ENCODE measurements at places on chromosomes 1 and 21.

- DNase-seq: no peak
These were observed 496.0 kb downstream of the AGBL4 start for GRCh38 chr1:49527606-49528305.

DNA sequence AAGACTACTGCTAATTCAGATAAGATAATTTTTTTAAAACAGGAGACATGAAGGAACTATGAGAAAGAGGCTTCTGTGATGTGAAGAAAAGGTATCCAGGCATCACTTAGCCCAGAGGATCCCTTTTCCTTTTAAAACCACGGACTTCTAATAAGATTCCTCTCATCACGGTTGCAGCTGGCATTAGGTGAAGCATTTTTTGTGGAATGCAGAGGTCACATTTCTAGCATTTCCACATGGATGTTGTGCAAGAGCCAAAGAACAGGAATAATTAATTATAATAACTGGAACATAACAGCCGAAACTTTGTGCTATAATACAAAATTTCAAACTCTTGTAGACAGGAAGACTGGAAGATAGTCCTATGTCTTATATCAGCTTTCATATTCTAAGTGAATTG lies 27.6 kb downstream of the CYP2J2 start:
- no peak for DNase-seq

- DNase-seq: no peak
These were observed 97.4 kb upstream of the ADGRL2 start for GRCh38 chr1:81703391-81703755.

GRCh38 chr1:11042995-11043874 lies 3.8 kb downstream of the MASP2 start:
- DNase-seq: no peak

DNA sequence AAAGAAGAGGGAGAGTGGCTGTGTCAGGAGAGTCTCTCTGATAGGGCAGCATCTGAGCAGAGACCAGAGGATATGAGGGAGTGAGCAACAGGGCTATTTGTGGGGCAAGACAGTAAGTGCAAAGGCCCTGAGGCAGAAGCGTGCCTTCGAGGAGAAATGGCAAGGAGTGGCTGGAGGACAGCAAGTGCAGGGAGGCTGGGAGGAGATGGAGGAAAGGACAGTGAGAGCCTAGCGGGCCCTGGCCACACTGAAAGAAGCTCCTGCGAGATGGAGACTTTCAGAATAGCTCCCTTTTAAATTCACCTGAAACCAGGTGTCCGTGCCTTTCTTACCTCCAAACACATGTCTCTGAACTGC lies 25.2 kb downstream of the EXOC8 start:
- no peak for DNase-seq

DNA sequence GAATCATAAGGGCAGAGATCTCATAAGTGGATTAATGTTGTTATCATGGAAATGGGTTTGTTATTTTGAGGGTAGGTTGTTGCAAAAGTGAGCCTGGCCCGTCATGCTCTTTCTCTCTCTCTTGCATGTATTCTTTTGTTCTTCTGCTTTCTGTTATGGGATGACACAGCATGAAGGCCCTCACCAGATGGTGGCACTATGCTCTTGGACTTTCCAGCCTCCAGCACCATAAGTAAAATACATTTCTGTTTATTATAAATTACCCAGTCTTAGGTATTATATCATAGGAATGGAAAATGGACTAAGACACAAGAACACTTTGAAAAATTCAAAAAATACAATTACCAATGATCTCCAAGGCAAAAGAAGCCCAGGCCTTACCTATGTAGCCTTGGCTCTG lies 676.1 kb downstream of the PTPRU start:
- DNase-seq: no peak

DNA sequence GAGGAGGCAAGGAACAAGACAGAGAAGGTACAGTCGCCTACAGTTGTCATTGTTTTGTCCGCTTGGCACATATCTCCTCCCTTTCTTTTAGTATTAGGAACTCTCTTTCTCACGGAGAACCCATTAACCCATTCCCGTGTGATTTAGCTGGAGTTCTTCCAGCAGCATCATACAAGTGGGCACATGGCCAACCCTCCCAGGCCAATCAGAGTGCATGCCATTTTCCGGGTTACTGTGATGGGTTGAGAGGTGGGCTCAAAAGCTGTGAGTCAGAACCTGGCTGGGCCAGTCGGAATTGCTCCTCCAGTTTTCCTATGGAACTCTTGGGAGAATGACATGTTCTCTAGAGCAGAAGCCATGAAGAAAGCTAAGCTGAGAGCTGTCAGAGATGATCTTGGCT lies 83.1 kb upstream of the SOD1 start:
- no peak for DNase-seq

DNA sequence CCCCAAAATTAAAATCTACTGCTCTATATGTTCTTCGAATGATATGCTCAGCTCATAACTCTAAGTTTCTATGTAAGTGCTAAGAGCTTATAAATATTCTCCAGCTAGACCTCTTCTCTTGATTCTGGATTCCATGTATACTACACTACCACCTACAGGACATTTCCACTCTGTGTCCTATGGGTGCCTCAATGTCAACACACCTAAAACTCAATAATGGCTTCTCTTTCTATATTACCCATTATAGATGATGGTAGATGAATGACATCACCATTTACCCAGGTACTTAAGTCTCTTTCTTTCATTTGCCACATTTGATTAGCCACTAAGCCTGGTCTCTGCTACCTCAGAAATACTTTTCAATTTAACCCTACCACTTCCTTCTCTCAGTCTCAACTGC lies 41.3 kb downstream of the TBX19 start:
- no peak for DNase-seq

GRCh38 chr21:25911730-25912401 lies 177.1 kb downstream of the GABPA start:
- no peak for DNase-seq

DNA sequence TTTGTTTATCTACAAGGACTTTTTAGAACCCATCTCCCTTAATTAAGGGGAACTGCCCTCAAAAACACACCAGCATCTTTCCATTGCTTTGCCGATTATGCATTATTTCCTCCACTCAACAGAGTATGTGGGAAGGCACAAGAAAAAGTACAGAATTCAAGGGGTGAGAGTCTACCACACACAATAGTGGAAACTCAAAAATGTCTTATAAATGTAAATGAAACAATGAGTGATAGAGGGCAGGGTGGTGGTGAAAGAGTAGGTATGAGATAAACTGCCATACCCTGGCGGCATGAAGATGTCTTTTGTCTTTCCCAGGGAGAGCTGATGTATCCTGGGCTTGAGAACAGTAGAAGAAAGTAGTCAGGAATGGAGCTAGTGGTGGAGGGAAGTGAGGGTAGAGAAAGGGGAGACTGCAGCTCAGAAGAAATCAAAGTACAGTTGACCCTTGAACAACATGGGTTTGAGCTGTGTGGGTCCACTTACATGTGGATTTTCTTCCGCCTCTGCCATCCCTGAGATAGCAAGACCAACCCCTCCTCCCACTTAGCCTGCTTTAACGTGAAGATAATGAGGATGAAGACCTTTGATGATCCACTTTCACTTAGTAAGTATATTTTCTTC lies 24.4 kb downstream of the CD58 start:
- no peak for DNase-seq

DNA sequence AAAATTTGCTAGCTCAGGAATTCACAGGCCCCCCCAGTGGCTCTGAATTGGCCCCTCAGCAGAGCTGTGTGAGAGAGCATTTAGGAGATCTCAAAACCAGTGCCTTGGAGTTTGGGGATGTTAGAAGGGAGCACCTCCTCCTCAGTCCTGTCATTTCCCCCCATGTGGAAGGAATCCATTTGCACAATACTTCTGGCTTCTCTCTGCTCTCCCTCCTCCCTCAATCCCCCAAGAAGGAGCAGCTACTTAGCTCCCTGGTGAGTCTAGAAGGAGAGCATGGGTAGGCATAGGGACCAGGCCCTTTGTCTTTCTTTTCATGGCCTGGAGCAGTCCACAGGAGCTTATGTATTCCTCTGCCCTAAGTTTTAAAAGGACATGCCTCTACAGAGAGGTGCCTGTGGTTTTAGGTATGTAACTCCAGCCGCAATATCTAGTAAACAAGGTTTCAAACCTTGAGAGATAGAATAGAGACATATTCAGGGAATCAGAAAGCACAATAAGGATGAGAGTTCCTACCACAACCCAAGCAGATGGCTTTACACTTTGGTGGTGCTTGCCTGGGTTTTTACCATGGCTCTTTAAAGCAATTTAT lies 199.4 kb downstream of the FCRL5 start:
- no peak for DNase-seq

- peak; percentile 43 for DNase-seq
These were observed 18.3 kb upstream of the VAMP3 start for GRCh38 chr1:7752512-7753417.

DNA sequence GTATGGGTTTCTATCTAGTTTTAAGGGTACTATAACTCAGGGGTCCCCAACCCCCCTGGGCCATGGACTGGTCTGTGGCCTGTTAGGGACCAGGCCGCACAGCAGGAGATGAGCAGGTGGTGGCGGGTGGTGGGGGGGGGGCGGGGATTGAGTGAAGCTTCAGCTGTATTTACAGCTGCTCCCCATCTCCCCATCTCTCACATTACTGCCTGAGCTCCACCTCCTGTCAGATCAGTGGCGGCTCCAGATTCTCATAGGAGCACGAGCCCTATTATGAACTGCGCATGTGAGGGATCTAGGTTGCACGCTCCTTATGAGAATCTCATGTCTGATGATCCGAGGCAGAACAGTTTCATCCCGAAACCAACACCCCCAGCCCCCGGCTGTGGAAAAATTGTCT lies 95.1 kb upstream of the SLC45A1 start:
- no peak for DNase-seq

GRCh38 chr1:93251966-93252365 lies 71.4 kb downstream of the CCDC18 start:
- no peak for DNase-seq

- DNase-seq: peak; percentile 64
These were observed 2.5 kb upstream of the PTGER3 start for GRCh38 chr1:71049951-71050598.

DNA sequence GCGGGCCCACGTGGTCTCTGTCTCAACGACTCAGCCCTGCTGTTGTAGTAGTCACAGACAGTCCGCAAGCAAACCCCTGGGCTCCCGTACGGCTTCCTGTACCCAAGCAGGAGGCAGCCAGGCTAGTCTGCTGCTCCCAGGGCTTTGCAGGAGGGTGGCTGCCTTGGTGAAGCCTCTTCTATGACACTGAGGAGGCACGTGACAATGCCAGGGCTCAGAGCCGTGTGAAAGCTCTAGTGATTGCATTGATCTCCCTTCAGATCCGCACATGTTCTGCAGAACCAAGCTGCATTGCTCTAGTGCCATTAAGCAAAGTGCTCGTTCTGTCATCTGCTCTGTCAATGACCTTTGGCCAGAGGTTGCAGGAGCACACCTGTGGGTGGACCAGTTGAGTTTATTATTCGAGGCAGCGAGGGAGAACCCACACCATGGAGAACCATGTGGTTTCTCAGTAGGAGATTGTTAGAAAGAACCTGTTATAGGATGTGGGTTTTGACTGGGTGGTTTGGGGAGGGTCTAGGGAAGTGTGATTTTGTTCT lies 18.0 kb downstream of the UMODL1 start:
- no peak for DNase-seq

- no peak for DNase-seq
These were observed 32.2 kb upstream of the IL20 start for GRCh38 chr1:206833106-206833680.

DNA sequence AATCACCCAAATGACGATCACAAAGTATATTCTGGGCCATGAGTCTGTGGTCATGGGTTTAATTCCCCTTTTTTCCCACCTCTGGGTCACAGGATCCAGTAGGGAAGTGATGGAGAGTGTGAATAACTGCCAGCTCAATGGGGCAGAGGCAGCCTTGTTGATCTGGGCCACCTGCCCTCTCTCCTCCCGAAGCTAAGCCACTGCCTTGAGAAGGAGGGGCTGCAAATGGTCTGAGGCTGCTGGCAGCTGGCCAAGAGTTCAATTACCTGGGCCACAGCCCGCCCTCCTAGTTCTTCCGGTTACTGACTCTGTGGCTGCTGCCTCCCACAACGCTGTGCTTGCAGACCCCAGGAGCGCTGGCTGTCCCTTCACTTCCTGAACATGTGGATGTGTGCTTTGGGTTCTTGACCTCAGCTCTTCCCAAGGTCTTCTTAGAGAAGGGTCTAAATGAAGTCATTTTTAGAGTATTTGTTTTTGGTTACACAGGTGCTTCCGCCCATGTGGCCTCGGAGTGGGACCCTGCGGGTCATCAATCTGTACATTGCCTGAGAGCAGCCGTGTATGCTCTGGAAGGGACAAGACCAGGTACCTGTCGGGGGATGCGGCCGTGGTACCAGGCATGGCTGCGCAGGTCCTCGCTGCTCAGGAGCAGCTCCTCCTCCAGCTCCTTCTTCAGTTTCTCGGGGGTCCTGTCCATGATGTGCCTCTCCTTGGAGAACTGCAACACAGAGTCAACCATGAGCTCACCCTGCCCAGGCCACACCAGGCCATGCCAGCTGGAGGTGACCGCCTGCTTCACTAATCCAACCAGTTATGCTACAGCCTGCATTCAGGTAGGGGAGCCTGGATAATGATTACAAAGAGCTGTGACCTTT lies 89.7 kb downstream of the BCAR3 start:
- DNase-seq: no peak

DNA sequence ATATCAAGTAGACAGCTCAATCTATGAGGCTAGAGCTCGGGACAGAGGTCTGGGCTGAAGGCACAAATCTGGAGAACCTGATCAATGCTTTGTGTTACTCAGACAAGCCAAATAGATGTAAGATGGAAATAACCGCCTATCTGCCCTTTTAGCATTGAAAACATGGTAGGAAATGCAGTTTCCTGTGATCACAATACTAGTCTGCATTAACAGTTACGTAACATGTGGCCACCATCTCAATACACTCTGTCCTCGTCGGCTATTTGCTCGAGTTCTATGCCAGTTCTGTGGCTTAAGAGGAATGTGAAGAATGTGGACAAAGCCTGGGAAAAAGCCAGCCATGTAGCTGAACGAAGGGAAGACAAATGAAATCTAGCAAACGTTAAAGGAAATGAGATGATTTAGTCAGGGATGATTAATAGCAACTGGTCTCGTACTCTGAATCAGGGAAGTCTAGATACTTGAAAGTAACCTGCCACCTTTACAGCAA lies 73.3 kb downstream of the HSF2BP start:
- DNase-seq: peak; percentile 99

DNA sequence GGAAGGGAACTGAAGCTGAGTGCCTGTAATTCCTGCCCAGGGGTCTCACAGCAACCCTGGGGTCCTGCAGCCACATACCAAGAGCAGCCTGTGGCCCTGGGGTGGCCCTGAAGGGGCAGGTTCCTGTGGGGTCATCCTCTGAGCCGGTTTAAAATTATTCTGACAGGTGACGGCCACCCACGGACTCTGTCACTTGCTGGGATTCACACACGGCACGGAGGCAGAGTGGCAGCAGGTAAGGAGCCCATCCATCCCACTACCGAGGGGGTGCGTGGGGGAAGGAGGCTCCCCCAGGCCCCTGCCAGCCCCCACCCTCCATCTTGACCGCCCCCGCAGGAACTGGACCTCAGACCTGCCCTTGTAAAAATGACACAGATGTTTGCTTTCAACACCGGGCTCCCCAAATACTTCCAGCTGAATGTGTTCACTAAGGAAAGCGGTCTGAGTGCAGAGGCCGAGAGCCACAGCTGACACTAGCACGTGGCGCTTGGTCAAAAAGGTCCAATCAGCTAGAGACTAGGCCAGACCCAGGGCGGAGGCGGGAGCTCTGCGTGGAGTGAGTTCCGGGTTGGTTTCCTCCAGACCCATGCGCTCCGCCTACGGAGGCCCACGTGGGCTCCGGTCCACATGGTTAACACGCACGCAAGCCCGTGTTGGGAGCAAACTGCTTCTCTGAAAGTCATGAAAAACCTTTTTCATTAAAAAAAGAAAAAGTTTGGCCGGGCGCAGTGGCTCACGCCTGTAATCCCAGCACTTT lies 10.0 kb downstream of the YBEY start:
- DNase-seq: no peak

GRCh38 chr21:44275041-44275440 lies 10.6 kb upstream of the AIRE start:
- DNase-seq: no peak
